ENCODE measurements at places on chromosomes 3 and 15.

DNA sequence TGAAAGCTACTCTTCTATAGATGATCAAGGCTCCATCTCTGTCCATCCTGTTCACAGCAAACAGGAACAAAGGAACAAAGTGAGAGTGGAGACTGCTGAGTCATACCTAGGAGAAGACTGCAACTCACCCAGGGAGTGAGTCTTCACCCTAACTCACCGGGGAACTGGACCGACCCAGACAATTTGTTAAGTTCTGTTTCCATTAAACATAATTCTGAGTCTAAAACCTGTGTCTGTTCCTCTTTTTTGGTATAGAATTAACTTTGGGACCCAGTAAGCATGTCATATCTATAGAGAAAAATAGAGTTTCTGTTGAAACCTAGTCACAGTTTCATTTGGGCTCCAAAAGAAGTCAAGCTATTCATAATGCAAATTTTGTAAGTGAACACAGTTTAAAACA is 21.6 kb downstream of the CCDC80 start:
- no peak for DNase-seq

DNA sequence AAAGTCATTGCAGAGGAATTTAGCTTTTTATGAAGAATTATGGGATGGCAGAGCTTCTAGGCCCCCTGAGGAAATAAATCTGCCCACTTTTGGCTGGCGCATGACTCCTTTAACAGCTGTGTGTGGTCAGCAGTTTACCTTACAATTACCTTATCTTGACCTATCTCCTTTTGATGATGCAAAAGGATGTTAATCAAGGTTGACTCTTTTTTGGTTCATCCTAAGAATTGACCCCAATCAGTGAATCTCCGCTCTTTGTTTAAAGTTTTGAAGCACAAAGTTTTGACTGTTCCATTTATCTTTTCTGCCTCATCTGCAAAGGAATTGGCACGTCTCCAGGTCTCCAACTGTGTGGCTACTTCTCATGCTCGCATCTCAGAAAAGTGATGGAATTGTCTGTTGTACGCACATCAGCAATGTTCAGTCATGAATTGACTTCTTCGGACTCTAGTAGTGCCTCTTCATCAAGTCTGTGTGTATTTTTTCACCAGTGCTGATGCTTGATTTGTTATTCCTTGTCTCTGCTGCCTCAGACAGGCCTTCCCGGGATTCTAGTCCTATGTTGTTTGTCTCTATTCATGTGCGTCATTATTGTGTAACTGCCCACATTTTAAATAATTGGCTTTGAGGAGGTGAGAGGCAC is 196.2 kb upstream of the CFAP20DC start:
- no peak for DNase-seq

GRCh38 chr3:59133311-59133710 is 83.5 kb upstream of the CFAP20DC start:
- no peak for DNase-seq

DNA sequence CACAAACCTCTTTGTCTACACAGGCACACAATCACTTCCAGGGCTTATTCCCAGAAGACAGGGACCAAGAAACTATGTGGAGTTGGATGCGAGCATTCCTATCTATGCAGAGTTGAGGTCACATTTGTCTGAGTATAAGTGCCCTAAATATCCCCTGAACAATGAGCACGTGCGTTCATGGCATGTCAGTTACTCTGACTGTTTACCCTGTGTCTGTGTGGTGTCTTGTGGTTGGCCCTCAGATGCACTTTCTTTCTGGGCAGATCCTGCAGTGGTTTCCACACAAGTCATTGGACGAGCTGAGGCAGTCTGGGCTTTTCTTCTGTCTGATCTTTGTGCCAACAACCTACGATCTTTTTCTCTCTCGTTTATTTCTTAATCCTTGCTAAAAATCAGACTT is 134.5 kb downstream of the FBN1 start:
- DNase-seq, result no peak

DNA sequence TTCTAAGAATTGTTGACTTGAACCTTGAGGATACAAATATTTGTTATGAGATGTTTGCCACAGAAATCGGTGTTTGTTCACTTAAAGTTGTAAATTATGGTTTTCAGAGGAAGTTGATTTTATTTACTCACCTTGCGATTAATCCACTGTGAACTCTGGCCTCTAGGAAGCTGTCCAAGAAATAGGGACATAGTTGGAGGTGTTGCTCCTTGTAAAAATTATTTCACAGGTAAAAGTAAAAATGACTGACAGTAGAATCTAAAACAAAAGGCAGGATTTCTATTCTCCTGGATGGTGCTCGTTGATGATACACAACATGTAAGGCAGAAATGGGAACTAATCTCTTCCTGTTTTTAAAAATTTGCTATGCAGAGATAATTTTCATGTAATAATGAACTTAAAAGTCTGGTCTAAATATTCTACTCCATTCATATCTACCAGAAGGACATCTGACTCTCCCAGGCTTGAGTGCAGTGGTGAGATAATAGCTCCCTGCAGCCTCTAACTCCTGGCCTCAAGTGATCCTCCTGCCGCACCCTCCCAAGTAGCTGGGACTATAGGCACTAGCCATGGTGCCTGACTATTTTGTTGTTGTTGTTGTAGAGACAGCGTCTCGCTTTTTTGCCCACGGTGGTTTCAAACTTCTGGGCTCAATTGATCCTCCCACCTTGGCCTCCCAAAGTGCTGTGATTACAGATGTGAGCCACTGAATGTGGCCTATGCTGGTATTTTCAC is 17.1 kb upstream of the LZTFL1 start:
- no peak for DNase-seq

Measured in amygdala (tissue), 56 donors.